Omental fat pad (tissue), 4 donors: ENCODE measurements at places on chromosomes 4 and X.

- DNase-seq = peak; percentile 70
These were observed at the start of gene CDKL2 for GRCh38 chr4:75630174-75630936. Gene CDKL2 (minus strand): TSS chr4:75630528. CDS start chr4:75625988, 4,540 bp downstream.

DNA sequence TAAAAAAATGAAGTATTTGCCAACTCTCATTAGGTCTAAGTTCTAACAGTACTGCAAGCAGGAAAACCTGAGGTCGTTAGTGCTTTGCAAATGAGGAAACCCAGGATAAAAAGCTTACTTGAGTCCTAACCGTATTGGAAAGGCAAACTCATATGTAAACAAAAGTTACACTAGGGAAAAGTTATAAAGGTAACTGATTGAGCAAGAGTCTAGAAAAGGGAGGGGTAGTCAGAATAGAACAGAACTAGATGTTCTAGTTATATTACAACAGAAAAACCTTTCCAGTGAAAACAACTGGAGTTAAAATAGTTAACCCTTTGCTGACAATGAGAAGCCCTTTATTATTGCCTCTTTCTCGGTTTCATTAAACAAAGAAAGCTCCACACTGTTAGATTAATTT lies 66.4 kb upstream of the MAOA start:
- DNase-seq = no peak

GRCh38 chrX:126509923-126510322 lies 42.7 kb downstream of the DCAF12L1 start:
- no peak for DNase-seq

GRCh38 chr4:186845137-186845842 lies 121.6 kb upstream of the FAT1 start:
- DNase-seq = no peak

DNA sequence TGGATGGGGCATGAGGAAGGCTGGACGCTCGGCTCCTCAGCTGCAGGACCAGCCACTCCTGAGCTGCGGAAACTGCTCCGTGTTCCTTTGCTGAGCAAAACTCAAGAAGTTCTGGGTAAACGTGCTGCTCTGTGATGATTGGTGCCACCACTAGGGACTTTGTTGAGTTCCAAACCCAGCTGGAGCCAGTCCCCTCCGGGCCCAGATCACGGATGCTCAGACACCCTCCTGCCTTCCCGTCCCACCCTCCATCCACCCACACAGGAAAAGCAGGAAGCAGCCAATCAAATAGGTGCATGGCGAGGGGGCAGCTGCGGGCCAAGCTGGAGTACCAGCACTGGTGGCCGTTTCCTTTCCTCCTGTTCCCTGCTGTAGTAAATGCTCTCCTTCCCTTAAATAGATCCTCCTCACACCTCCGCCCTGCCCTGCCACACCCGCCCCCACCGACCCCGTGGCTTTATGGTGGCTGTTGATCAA lies 68.0 kb downstream of the ADRA2C start:
- no peak for DNase-seq

- no peak for DNase-seq
These were observed 16.8 kb downstream of the OCRL start for GRCh38 chrX:129556806-129557315.

GRCh38 chr4:157048248-157048647 lies 27.7 kb upstream of the GLRB start:
- DNase-seq = no peak

DNA sequence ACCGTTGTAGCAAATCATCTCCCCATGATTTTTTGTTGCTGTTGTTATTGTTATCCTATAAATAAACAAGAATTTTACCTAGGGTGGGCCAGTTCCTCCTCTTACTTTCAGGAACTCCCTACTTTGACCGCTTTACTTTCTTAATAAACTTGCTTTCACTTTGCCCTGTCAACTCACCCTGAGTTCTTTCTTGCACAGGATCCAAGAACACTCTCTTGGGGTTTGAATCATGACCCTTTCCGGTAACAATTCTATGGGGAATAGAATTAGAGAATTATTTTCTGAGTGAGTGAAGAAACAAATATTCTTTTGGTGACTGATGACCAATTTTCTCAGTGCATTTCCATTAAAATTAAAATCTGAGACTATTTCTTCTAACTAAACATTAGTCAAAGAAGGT lies 584.0 kb upstream of the TENM3 start:
- DNase-seq = no peak

DNA sequence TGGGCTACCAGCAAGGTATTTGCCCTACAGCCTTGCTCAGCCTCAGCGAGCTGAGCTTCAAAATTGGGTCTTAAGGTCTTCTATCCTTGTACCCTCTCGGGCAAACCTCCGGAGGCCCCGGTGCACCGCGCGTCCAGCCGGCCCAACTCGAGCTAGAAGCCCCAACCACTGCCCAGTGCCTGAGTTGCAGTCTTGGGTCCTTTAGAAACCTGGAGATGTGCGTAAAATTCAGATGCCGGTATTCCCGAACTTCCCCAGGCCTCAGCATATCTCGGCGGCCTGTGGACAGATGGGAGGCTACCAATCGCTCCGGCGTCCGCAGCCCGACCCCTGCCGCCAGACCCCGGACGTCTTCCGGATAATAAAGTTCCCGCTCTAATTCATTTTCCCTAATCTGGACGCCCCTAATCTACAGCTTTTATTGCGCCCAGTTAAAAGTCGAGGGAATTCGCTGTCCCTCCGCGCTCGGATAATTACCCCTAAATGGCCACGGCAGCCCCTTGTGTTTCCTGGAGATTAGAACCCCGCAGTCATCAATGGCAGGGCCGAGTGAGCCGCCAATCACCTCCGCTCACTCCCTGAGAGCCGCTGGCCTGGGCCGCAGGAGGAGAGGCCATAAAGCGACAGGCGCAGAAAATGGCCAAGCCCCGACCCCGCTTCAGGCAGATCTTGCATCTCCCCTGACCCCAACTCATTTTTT lies 1.5 kb upstream of the MSX1 start:
- DNase-seq = no peak

DNA sequence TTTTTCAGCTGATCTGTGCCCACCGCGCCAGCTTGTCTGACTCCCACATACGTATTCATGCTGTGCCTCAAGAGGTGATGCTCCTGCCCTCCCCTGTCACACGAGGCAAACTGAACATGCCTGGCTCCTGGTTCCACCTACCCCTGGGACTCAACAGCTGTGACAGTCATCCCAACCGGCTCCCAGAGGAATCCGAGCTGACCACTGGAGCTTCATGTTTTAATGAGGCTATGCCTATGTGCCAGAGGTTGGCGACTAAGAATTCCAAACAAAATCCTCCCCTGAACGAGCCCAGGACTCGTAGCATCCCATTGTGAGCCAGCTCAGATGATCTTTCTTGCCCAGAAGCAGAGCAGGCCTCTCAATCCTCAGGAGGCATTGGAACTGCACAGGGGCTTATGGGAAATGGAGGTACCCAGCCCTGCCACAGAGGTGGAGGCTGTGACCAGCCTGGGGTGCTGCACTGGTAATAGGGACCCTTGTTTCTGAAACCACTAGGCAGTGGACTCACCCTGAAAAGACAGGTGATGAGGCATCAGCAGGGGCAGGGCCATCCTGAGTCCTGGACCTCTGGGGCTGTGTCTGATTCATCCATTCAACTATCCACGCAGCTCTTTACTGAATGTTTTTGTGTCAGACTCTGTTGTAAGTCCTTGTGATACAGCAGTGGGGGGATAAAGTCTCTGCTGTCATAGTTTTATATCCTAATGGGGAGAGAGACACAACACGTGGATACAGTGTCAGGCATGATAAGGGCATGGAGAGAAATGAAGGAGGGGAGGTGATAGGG lies 325.0 kb downstream of the EVC2 start:
- no peak for DNase-seq
